ENCODE measurements at places on chromosomes 6 and 20.

GRCh38 chr6:118934461-118935330, at the start of gene MCM9:
MCM9 (minus strand) TSS chr6:118935159; CDS start chr6:118931723, 3,436 bp downstream.
- peak; percentile 89 for DNase-seq

DNA sequence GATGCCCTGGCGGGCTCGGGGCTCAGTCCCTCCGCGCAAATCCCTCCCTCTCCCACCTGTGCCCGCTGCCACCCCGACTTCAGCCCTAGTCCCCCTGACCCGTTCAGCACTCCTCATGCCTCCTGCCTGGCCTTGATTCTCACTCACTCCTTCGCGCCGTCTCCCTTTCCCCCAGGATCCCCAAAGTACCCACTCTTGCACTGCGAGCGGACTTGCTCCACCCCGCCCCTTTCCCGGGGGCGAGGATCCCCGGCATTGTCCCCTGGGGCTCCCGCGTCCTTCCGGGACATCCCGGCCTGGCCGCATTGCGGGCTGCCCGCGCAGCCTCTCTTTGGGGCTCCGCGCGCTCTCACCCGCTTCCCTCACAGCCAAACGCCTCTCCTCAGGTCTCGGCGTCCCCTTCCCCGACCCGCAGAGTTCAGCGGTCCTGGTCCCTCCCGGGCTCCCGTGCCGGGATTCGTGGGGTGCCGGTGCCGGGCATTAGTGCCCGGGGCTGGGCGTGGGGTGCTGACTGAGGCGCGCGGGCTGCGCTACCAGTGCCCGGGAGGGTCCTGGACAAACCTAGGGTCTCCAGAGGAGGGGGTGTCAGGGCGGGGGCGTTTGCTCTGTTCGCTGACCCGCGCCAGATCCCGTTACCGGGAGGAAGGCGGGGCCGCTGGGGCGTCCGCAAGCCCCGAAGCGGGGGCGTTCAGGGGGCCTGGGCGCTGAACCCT, 45.5 kb upstream of the SUPT3H start:
- peak; percentile 45 for DNase-seq

- DNase-seq: no peak
Observed at GRCh38 chr6:50147371-50147770, 97.6 kb upstream of the DEFB112 start.

DNA sequence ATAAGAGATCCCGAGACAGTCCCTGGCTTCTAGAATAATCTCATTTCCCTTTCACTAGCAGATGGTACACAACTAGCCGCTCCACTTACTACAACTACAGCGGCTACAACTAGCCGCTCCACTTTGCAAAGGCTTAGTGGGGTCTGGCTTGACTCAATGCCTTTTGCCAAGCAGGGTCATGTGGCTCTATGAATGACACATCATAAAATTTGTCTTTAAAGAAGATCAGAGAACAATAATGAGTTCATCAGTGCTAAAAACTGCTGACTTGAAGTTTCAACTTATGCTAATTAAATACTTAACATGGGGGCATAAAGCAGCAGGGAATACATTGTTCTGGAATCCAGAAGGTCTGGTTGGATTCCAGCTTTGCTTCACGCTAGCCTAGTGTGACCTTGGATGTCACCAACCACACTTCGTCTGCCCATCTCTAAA, 2.0 kb upstream of the MICAL1 start:
- no peak for DNase-seq

DNA sequence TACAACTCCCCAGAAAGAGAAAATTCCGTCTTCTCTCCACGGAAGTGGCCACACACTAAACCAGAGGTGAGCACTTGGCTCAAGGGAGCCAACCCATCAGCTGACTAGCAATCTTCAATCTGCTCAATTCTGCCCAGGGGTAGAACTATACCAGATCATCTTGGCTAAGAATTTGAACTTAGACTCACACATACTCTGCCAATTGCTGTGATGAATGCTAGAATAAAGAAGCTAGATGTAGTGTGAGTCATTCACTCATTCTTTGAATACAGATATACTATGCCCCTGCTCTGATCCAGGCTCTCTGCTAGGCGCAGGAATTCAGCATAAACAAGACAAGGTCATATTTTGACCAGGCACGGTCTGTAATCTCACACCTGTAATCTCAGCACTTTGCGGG, 147.9 kb upstream of the SHLD1 start:
- no peak for DNase-seq

- DNase-seq: no peak
Observed at GRCh38 chr6:147559006-147559405, 50.5 kb downstream of the SAMD5 start.

DNA sequence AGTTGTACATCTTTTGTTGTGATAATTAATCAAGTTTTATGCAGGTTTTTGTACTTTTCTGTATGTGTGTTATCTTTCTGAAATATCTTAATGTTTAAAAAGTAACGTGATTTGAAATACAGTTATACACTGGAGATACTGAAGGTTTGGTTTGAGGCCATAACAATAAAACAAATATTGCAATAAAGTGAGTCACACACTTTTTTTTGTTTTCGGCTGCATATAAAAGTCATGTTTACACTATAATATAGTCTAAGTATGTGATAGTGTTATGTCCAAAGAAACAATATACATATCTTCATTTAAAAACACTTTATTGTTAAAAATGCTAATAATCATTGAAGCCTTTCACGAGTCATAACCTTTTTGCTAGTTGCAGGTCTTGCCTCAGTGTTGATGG, 473.1 kb upstream of the GJE1 start:
- no peak for DNase-seq

DNA sequence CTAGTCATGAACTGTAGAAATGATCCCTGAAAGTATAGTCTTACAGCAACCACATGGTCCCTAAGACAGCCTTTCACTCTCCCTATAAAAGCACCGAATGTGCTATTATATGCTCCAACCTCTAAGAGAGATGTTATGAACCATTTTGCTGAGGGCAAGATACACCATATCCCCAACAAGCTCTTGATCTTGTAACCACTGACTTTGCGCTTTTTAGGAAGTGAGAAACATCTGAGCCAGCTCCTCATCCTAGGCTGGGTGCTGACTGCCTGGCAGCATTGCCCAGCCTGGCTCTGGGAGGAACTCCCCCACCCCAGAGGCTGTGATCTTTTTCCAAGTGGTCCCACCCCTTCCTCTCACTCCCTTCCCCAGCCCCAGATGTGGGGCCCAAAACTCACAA, 3.1 kb upstream of the EMILIN3 start:
- no peak for DNase-seq

DNA sequence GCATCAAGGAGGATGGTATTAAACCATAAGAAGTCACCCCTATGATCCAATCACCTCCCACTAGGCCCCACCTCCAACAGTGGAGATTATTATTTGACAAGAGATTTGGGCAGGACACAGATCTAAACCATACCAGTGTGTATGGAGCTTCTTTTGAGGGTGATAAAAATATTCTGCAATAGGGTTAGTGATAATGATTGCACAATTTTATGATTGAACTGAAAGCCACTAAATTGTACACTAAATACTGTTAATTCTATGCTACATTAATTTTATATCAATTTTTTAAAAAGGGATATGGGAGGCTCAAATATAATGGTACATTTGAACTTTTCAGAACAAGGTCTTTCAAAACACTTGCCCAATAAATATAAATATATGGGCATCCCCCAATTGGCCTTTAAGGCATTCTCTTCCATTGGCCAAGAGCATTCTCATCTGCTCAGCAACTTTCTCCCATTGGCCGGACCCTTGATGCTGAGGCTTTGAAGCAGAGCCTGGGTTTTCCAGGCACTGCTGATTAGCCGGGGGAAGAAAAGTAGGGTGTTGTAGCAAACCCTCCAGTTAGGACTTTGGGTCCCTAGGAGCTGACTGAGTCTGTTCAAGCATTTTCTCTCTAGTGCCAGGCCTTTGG, 209.9 kb downstream of the LRFN2 start:
- no peak for DNase-seq

DNA sequence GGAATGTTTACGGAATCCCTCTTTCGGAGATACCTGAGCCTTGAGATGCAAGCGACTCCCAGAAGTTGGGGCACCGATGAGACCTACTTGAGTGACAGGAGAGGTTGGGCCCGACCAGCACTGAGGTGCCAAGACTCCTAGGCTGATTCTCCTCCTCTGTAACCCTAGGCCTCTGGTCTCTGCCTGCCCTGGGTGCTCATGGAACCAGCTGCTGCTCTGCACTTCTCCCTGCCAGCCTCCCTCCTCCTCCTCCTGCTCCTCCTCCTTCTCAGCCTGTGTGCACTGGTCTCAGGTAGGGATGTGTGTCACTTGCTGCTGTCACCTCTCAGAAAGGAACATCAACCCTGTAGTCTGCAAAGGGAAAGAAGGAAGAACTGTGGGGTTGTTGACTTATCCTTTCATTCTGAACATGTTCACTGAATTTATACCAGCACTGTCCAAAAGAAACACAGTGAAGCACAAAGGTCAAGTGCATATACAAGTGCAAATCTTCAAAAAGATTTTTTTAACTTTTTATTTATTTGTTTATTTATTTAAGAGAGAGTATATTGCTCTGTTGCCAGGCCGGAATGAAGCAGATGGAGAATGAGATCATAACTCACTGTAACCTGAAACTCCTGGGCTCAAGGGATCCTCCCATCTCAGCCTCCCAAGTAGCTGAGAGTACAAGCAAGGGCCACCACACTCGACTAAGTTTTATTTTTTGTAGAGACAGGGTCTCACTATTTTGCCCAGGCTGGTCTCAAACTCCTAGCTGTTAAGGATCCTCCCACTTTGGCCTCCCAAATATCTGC, 913 bp downstream of the BTN2A2 start:
- peak; percentile 56 for DNase-seq

DNA sequence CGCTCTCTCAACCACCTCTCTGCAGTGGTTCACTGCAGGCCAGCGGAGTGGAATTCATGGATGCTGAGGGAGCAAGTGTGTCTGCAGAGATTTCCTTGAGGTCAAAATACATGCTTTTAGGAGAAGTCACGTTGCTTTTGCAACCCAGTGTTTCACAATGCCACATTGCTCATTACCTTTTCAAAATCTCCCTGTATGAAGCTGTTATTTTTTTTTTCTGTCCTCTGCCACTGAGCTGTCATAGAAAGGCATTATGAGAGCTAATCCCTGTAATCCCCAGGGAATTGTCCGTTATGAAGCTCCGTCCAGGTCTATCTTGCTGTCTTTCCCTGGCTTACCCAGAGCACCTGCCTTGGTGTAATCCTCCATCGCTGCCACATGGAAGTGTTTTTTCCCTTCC, 60.5 kb upstream of the SLC22A23 start:
- DNase-seq: no peak

DNA sequence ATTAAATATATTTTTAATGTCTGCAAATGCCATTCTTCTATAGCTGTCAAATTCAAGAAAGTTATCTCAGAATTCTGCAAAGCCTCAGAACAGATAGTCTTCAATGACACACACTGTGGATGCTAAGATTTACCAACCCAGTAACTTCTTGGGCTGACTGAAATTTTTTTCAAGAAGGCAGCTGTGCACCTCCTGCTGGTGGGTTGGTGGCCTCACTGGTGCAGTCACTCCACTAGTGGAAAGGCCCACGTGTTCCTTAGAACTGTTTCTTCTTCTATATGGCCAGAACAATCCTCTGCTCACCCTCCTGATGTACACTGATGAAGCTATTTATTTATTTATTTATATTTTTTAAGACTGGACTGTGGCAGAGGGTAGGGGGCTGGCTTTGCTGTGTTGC, 28.1 kb upstream of the MTCL3 start:
- peak; percentile 49 for DNase-seq

DNA sequence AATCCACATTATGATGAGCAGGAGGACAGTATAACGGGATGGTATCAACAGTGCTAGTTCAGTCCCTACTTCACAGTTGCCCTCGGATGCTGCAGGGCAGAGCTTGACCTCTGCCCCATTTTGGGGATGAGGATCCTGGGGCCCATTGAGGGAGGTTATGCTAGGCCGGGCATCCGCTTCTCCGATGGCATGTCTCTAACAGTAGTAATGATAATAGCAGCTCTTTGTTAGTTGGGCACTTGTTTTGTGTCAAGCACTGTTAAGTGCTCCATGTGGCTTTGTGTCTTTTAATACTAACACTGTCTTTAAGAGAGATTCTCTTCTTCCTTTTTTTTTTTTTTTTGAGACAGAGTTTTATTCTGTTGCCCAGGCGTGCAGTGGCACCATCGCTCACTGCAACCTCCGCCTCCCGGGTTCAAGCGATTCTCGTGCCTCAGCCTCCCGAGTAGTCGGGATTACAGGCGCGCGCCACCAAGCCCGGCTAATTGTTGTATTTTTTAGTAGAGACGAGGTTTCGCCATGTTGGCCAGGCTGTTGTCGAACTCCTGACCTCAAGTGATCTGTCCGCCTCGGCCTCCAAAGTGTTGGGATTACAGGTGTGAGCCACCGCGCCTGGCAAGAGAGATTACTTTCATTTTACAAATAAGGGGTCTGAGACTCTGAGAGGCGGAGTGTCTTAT, 1.1 kb downstream of the MAPRE1 start:
- DNase-seq: no peak

- no peak for DNase-seq
Observed at GRCh38 chr6:144265390-144265789, 19.7 kb upstream of the UTRN start.

GRCh38 chr6:147868427-147869190, 360.1 kb downstream of the SAMD5 start:
- no peak for DNase-seq

DNA sequence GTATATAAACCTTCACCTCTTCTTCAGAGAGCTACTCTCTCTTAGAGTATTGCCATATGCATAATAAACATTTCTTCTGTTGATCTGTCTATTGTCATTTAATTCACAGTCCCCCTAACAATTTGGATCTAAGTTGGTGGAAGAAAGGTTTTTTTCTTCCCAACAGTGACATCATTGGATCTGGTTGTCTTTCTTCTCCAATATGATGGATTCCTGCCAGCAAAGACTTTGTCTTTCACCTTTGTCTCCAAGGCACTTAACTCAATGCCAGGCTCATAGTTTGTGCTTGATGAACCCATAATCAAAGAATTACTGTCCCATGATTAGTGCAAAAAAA, 39.6 kb downstream of the ABHD12 start:
- no peak for DNase-seq

DNA sequence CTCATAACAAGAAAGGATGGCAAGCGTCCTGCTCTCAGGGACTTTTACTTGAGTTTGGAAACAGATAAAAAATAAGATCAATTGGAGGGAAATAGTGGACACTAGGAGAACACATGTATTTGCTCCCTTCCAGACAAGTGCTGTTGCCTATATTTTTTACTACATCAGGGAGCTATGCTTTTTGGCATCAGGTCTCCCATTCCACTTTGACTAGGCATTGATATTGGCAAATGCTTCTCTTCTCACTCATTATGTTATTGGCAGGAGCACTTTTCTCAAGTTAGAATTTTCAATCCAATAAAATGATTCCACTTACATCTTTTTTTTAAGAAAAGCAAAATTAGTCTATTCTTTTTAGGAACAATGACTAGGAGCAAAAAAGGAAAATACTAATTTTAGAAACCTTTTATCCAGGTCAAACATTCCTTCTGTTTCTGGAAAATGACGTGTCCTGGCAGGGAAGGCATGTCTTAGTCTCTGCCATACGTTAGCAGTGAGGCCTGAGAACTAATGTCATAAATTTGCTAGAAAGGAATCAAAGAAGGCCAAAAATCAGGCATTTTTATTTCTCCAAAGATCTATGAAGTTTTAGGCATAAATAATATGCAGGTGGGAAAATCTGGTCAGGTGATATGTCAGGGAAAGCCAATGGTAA, 21.4 kb downstream of the BCAS1 start:
- no peak for DNase-seq

GRCh38 chr20:21027569-21027968, 78.6 kb downstream of the LINC00237 start:
- DNase-seq: no peak
